ENCODE measurements at places on chromosomes 7 and 10.

DNA sequence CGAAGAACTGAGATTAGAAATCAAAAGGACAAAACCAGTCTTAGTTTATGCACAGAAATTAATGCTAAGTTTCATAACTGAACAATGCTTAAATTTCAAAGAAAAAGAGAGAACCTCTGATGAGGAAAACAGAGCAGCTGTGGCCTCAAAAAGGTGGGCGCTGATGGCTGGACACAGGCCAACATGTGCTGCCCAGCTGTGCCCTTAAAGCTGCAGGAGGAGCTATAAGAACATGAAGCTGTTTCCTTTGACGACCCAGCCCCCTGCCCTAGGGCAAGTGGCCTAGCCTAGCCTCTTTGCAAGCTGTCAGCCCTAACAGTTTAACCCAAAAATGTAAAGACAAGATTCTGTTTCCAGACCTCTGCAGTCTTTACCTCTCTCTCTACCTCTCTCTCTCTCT lies 107.7 kb downstream of the GRID1 start:
- no peak for DNase-seq

DNA sequence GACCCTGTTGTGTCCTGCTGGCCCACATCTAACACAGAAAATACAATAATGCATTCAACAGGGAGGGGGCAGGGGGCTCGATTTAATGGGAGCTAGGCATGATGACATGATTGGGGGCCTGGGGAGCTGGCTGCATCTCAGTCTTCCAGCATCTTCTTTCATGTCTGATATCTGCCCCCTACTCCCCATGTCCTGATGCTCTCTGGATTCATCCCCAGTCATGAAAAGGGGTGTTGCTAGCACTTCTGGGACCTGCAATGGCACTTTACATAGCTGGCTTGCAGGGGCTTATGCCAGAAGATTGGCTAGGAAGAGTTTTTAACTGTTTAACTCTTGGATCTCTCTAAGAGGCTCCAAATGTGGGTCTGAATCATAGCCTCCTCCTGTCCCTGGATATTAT lies 94.9 kb downstream of the AOAH start:
- DNase-seq, result no peak

DNA sequence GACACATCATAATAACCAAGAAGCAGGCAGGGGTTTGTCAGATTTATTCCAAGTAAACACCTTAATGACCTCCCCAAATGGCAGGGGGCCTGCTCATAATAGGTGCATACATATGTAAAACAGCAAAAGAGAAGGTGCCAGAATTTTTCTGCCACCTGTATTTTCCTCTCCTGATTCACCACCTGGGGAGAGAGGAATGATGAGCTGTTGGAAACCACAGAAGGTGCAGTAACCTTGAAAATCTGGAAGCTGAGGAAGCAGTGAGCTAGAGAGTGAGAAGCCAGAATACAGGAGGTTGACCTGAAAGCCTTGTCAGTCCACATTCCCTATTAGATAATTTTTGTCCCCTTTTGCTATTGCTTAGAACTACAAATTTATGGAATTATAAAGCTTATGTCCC lies 46.2 kb upstream of the PDE1C start:
- DNase-seq, result no peak

DNA sequence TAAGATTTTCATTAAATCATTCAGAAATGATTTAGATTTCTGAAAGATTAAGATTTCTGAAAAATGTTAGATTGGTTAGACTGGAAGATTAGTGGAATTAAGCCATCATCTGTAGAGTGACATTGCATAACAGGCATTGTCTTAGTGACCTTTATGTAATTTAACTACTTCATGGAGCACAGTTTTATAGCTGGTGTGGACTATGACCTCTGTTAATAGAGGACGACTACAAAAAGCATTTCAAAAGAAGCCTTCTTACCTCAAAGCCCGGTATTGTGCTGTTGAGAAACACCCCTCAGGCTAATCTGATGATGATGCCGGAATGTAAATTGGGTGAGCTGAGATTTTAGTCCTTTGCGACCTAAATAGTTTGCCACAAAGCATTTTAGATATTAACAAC lies 55.6 kb downstream of the GALNT11 start:
- no peak for DNase-seq

GRCh38 chr7:19026888-19027287 lies 90.5 kb downstream of the TWIST1 start:
- DNase-seq, result no peak

- DNase-seq, result no peak
Measured at GRCh38 chr10:3293581-3294431, 121.2 kb upstream of the PITRM1 start.

DNA sequence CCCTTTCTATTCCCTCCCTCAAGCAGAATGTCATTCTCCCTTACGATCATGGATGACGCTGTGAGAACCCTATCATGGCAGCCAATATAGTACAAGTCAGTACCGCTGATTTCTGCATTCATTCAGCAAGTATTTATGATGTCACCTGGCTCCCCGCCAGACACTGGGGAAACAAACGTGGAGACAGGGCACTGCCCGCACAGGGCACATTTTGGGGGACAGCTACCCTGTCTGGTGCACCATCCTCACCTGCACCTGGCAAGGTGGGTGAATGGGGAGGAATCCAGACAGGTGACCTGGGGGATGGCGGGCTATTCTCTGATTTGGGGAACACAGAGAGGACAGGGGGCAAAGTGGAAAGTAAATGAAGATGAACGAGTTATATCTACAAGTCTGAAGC lies 28.4 kb downstream of the MKI67 start:
- DNase-seq, result no peak

DNA sequence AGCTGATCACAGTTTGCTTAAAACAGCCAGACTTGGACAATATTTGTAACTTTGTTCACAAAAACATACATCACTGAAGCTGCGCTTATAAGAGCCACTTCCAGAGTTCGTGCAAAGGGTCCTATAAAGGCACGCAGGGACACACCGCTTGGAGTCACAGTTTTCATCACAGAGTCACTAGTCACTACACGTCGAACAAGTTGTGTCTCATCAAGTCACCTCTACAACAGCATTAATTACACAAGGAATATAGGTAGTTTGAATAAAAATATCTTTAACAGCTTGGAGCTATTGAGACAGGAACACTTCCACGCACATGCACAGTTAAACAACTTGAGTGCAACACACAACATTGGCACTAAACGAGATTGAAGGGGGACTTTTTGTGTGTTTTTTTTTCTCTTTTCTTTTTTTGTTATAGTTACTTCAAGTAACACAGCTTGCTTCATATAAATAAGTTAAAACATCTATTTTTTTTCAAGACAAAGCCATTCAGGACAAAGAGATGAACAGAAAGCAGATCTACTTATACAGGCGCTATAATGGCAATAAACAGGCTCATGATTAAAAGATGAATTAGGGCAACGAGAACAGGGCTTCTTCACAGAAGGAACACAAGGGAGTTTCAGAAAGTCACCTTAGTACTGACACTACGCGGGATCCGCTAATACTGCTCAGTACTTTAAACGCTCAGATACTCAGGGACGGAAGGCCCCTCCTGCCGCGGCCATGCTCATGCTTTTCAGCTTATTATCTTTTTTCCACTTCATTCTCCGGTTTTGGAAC lies 2.2 kb downstream of the HOXA5 start:
- no peak for DNase-seq

GRCh38 chr10:132389433-132390169 lies 7.4 kb upstream of the PWWP2B start:
- no peak for DNase-seq
